ENCODE measurements at places on chromosomes 1 and 21.
A peak's percentile ranks its signal among the peaks of the same experiment; 100 is the strongest.

- DNase-seq: no peak
These were observed 431 bp downstream of the MTARC1 start for GRCh38 chr1:220787069-220787619.

DNA sequence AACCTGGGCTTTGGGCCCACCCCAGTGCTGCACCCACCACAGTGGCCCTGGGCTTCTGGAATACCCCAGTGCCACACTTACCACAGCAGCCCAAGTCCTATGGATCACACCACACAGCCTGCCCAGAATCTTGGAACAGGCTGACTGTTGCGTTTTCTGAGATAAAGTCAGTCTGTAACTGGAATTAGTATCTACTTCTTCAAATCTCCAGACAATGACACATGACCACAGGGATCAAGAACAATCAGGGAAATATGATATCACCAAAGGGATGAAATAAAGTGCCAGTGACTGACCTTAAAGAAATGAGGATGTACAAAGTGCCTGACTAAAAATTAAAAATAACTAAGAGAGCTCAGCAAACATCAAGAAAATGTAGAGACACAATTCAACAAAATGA is 239.7 kb upstream of the PLD5 start:
- DNase-seq: no peak

- no peak for DNase-seq
These were observed 2.2 kb downstream of the DUSP10 start for GRCh38 chr1:221739677-221740025.

GRCh38 chr1:234125283-234125682 is 220.8 kb downstream of the SLC35F3 start:
- no peak for DNase-seq

DNA sequence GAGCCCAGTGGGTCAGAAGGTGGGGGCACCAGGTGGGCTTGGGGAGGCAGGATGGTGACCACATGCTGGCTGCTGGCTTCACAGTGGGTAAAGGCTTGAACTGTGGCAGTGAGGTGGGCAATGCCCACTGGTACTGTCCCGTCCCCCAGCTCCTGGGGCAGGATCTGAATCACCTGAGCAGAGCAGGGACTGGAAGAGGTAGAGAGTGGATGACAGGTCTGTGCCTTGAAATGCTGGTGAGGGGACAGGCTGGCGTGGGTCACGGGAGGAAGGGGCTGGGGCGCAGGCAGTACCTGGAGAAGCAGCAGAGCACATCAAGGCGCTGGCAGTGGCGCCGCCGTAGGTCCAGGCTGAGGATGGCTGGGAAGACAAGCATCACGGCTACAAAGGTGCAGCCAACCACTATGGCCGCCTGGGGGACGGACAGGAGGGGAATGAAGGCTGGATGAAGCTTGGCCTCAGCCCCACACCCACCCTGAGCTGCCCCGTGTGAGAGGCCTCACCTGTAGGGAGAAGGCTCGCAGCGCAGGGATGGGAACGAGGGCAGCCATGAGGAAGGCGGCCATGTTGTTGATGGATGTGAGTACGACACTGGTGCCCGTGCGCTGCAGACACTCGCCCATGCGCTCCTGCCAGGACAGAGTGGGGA is 14.9 kb downstream of the PTCH2 start:
- no peak for DNase-seq

DNA sequence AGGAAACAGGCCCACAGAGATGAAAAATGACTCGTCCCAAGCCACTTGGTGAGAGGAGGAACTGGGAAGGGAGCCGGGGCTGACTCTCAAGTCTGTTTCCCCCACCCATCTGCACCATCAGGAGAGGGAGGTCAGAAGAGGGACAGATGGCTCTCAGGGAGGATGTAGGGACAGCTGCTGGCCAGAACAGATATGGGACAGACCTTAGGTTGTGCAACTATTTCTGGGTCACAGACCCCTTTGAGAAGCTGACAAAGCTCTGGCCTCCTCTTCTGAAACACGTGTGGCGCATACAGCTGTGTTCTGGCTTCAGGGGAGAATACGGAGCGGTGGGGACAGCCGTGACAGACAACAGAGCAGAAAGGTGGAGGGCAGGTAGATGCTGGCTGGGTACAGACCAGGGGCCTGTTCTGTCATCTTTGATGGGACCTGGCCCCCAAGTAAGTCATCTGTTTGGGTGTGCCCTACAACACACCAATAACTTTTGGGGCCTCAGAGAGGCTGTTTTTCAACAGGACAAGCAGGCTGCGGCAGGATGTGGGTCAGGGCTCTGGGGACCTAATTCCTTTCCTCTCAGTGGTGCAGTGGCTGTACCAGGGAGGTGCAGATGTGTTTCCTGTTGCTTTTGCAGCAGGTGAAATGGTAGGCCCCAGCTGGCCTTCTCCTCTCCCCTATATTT is 7.3 kb downstream of the SH3BGRL3 start:
- DNase-seq: peak; percentile 49

DNA sequence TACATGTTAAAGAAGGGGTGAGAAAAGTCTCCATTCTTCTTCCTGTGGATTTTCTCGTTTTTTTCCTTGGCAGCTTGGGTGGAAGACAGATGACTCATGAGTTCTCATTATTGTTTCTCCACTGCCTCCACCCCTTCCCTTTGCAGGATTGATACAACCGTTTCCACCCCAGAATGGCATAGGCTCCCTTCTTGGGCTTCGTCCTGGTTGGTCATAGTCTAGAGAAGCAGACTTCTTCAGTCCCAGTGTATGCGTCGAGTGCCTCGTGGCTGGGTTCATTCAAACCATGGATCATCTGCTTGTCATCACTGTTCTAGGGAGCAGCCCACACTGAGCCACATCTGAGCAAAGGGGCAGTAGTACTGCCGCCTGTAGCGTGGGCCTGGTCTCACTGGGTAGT is 13.7 kb downstream of the PTGFRN start:
- DNase-seq: no peak

GRCh38 chr1:9901148-9902059 is 8.7 kb downstream of the CTNNBIP1 start:
- DNase-seq: no peak

DNA sequence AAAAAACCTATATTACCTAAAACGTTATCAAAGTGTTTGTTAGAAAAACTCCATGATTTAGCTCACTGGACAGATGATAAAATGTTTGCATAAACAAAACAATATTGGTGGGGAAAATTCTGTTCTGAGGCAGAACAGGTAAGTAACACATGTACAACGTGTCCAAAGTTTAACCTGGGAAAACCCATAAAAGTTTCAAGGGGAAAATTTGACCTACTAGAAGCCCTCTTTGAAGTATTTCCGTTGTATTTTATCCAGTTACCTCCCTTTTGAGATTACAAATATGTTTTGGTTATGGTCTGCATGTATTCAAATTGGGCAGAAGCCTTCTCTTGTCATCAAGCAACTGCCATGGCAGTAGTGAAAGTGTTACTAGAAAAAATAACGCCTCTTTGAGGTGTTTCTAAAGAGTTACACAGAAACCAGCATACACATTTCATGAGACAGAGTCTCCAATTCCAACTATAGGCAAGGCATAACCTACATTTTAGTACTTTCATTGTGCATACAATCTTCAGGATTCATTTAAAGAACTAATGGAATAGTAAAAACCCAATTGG is 58.0 kb upstream of the PDC start:
- DNase-seq: no peak

DNA sequence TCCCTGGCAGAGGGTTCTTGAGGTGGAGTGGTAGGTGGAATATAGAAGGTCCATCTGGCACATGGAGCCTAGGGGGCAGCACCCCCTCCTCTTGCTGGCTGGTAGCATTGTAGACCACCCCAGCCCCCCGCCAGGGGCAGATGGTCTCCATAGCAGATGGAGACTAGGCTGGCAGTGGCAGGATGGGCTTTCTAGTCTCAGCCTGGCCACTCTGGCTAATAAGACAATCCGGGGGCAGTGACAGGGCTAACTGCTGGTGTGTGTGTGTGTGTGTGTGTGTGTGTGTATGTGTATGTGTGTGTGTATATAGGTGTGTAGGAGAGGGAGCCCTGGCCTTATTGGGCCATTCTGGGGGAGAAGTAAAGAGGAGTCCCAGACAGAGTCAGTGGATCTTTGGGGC is 16.1 kb downstream of the UTP11 start:
- no peak for DNase-seq

DNA sequence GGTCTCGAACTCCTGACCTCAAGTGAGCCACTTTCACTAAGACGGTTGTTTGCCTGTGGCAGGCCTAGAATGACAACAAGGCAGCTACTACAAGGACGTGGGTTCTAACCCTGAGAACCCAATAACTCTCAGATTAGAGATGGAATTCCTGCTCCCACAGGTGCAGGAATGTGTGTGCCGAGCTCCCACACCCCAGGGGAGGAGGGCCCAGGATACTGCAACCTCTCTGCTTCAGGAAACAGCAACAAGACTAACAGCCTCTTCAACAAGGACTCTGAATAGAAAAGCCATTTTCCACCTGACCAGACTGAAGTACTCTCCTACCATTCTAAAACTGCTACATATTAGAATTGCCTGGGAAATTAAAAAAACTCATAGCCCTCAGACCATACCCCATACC is 4.9 kb downstream of the LSM10 start:
- no peak for DNase-seq

- DNase-seq: no peak
These were observed 12.7 kb downstream of the PACC1 start for GRCh38 chr1:212401838-212402582.

- no peak for DNase-seq
These were observed 23.3 kb downstream of the STUM start for GRCh38 chr1:226571893-226572292.

- DNase-seq: no peak
These were observed 98.9 kb downstream of the TRABD2B start for GRCh38 chr1:47898133-47898845.

GRCh38 chr1:114270718-114271117 is 117.0 kb upstream of the SYT6 start:
- no peak for DNase-seq

- no peak for DNase-seq
These were observed 9.8 kb downstream of the INKA2 start for GRCh38 chr1:111729271-111729921.

GRCh38 chr1:81756872-81757271 is 43.9 kb upstream of the ADGRL2 start:
- DNase-seq: no peak

DNA sequence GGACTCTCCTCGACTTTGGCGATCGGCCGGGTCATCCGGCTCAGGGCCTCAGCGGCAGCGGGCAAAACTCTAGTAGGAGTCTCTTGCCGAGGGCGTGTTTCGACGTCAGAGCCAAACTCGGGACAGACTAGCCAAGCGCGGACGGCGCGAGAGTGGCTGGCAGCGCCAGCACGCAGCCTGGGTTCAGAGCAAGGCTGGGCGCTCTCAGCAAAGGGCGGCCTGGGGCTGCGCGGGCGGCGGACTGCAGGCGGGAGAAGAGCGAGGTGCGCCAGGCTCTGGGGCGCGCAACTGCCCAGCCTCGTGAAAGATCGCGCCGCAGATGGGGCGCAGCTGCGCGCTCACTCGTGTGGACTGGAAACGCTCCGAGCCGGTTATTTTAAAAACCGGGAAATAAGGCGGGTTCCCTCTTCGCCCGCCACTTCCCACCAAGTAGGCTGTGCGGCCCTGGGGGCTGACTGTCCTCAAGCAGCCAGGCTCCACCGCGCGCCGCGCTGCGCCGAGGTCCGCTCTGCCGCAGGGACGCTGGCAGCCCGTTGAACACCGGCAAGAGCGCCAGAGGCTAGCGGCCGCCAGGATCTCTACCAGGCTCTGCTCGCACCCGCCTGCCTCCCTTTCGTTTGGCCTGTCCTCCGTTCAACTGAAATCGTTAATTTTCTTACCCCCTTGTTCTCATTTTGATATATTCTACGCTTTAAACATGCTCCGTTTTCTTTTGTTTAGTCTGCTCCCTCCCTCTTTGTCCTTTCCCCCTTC is 2.4 kb downstream of the ALX3 start:
- no peak for DNase-seq

DNA sequence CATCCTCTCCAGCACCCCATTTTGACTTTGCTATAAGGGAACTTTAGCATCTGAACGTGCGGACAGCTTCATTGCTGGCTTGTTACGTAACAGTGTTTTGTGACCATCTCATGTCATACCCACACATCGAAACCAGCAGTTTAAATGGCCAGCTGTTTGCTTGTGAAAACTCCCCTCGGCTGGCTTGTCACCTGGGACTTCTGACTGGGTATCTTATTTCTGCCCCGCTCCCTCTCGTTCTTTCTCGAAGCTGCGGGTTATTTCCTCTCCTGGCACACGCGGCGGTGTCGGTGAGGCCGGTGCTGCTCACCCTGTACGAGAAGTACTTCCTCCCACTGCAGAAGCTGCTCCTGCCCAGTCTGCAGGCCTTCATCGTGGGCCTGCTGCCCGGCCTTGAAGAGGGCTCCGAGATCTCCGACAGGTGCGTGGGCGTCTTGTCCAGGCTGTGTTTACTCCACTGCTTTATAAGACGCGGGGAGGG is 43.5 kb downstream of the DOP1B start:
- no peak for DNase-seq

GRCh38 chr1:166040202-166040997 is 126.4 kb downstream of the FAM78B start:
- no peak for DNase-seq

- no peak for DNase-seq
These were observed 12.9 kb downstream of the DESI2 start for GRCh38 chr1:244665771-244666217.

DNA sequence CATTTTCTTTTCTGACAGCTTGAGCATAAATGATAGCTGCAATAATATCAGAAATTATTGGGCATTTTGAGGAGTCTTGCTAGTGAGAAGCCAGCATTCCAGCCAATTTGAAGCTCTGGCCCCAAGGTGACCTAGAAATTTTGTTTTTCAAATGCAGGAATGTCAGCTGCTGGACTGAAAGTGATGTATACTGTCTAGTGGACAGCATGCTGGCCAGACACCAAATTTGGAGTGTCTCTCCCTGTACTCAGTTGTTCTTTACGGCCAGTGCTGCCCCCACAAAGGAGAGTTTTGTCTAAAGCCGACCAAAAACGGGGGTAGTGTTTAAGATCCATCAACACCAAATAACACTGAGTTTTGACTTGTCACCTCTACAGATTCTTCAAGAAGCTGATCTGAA is 5.2 kb downstream of the RGS7 start:
- no peak for DNase-seq

DNA sequence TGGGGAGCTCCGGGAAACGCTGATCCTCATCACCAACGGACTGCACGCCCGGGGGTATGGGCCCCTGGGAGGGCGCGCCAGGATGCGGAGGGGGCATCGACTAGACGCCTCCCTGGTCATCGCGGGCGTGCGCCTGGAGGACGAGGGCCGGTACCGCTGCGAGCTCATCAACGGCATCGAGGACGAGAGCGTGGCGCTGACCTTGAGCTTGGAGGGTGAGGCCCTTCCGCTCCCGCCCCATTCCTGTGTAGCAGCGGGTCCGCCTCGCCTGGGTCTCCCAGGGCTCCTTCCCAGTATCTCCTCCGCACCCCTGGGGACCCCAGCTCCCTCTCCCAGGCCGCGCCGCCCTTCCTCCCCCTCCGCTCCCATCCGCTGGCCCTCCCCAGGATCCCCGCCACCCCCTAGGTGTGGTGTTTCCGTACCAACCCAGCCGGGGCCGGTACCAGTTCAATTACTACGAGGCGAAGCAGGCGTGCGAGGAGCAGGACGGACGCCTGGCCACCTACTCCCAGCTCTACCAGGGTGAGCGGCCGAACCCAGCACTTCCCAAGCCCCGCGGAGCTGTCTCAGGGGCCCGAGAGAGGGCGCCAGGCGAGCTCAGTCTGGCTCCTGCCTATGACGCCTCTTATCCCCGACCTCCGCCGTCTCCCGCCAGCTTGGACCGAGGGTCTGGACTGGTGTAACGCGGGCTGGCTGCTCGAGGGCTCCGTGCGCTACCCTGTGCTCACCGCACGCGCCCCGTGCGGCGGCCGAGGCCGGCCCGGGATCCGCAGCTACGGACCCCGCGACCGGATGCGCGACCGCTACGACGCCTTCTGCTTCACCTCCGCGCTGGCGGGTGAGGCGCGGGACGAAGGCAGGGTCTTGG is 5.0 kb downstream of the HAPLN2 start:
- peak; percentile 19 for DNase-seq
